Stimulated activated CD8-positive, alpha-beta memory T cell treated with anti-CD3 and anti-CD28 coated beads, Interleukin-7, amount 100 ng/mL, for 24 hours (primary cell): ENCODE measurements at places on chromosomes 7 and 10.

DNA sequence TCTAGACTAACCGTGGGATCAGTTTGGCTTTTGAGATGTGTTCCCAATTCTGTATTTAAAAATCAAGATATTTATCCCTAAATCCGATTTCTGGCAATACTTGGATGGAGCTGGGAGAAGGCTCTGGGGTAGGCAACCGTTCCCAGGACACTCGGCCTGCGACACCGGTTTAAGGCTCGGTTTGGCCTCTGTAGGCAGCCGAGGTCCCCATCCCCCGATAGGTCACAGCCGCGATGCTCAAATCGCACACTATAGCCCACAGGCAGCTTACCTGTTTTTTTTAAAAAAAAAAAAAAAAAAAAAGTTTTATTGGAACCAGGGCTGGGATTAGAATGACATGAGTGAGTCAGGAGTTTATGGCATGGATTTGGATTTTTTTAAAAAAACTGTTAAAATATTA lies 729 bp upstream of the TAF3 start:
- DNase-seq = no peak

- no peak for DNase-seq
Observed at GRCh38 chr7:18420748-18421147, 74.8 kb upstream of the HDAC9 start.

DNA sequence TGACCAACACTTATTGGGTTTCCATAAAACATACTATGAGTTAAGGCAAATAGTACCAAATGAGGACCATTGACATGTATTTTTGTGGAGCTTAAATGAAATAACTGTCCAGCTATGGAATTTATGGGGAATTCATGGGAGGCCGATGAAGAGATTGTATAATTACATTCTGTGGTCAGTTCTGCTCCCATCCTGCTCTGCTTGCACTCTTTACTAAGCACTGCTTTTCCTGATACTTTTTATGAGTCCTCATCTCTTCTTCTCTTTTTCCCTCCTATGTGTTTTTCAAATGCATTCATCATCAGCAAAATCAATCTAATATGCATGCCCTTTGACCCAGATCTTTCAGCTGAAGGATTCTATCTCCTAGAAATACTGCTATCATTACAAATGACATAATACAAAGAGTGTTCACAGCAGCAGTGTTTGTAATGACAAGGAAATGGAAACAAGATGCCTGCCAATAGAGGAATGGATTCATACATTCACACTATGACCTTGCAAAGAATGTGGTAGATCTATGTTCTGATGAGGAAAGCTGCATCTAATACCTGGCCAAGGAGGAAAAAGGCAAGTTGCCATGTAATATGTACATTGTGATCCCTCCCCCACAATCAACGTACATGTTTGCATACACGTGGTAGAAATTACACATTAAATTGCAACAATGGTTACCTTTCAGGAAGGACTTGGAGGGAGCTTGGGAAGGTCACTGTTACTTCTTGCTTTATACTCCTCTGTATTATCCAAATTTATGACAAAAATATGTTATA lies 73.9 kb downstream of the PCGF5 start:
- no peak for DNase-seq

DNA sequence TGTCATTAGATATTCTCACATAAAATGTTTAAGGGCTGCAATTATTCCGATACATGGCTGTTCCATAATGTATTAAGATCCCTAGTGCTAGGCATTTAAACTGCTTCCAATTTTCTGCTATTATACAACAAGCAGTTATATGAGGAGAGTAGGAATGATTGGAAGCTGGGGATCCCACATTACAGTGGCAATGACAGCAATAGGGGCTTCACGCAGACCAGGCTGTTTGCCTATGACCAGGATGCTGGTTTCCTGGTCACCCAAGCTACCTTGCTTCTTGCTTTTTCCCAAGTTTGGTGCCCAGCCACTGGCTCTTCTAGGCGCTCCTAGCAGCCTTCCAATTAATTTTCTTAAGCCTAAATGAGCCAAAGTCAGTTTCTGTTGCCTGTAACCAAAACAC lies 39.3 kb downstream of the SMURF1 start:
- no peak for DNase-seq

DNA sequence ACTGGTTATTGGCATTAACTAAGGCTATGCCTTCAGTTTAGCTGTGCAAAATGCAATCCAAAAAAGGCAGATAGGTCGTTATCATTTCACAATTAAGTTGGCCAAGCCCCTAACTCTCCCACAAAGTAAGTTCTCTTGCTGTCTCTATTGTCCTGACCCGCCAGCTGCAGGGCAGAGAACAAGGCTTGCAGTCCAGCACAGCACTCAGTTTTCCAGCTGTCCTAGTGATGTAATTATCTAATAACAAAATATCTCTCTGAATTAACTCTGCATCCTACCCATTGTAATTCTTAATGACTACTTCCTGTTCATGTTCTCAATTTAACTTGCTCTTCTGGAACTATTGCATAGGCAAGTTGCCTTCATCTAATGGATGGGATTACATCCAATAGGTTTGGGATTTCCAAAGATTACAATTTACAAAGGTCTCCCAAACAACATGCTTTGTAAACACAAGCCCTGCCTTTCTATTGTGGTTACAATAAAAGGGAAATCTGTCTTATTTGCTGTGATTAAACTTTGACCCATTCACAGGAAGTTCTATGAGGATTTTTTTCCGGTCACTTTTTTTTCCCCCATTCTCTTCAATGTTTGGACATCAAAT lies 55.2 kb downstream of the CDK6 start:
- no peak for DNase-seq

GRCh38 chr7:155234158-155234492 lies 63.6 kb upstream of the INSIG1 start:
- no peak for DNase-seq

DNA sequence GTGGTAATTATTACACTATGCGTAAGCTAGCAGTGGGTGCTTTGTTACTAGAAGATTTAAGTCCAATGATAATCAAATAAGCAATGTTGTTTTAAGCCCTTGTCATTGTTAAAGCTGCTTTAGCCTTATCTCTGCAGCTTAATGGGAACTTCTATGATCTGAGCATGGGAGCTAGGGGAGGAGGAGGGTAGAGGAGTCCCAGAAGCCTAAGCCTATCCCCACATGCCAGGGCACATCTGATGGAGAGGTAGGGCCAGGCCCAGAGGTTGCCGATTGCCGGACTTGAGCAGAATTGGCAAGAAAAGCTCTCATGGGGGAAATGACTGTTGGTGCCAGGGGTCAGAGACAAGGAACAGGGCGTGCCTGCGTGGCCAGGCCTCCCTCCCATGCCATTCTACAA lies 13.4 kb downstream of the CUBN start:
- no peak for DNase-seq

DNA sequence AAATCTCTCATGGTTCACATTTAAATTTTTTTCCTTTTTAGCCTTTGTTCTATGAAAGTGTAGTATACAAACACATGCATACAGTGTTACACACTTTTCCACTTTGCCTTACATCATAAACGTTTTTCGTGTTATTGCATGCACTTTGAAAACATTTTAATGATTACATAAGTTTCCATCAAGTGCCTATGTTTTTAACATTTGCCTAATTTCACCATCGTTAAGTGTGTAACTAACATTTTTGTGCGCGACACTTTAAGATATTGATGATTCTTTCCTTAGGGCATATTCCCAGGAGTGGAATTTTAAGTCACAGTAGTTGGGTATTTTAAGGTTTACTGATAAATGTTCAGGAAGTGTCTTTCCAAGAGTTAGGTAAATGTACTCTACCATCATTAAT lies 1.5 kb upstream of the FRAT2 start:
- DNase-seq = no peak

DNA sequence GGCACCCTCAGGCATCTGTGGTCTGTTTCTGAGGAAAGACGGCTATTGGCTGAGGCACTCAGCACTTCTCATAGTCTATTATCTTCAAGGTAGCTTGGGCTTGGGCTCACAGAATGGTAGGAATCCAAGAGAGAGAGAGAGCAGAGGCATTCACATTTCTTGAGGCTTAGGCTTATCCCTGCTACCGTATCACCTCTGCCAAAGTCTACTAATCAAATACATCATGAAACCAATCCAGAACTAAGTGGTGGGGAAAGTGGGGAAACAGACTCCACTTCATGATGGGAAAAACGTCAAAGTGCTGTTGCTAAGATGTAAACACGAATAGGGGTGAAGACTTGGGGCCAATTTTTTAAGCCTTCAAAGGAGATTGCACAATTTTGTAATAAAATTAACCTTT lies 271.1 kb upstream of the SEMA3D start:
- no peak for DNase-seq

DNA sequence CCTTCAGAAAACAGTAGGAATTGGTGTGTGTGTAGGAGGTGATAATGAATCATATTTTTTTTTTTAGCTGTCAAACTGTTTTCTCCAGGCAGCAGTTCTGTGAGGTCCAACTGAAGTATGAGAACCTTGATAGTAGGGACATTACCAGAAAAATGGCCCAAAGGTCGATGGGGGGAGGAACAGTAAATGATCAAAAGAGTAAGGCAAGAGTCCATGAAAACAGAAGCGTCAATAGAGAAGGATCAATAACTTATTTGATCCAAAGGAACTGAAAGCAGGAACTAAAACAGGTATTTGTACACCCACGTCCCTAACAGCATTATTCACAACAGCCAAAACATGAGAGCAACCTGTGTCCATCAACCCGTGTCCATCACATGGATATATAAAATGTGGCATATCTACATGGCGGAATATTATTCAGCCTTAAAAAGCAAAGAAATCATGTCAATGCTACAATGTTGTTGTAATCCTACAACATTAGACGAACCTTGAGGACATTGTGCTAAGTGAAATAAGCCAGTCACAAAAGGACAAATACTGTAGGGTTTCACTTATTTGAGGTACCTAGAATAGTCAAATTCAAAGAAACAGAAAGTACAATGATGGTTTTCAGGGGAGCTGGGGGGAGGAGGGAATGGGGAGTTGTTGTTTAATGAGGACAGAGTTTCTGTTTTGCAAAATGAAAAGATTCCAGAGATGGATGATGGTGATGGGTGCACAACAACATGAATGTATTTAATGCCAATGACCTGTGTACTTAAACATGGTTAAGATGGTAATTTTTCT lies 214.0 kb upstream of the KLF14 start:
- DNase-seq = no peak
